ENCODE measurements at places on chromosomes 7 and 10.

- DNase-seq, result no peak
Observed at GRCh38 chr10:22479419-22479818, 134.1 kb downstream of the SPAG6 start.

DNA sequence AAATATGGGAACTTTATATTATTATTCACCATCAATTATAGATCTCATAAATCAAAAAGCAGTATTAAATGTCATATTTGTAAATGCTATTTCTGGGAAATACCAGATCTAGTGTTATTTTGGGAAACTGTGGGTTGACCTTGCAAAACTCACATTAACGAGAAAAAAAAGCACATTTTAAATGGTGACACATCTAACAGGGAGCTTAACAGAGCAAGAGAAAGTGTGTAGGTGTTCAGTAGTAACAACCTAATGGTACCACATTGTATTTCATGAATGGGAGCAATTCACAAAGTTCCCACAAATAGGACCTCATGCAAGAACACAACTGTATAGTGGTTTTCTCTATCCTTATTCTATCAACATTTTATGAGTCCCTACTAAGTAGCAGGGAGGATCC lies 26.2 kb upstream of the HDAC9 start:
- no peak for DNase-seq

GRCh38 chr7:22688084-22688483 lies 38.9 kb upstream of the IL6 start:
- DNase-seq, result no peak

- DNase-seq, result no peak
Observed at GRCh38 chr10:24884793-24885192, 67.6 kb downstream of the PRTFDC1 start.

DNA sequence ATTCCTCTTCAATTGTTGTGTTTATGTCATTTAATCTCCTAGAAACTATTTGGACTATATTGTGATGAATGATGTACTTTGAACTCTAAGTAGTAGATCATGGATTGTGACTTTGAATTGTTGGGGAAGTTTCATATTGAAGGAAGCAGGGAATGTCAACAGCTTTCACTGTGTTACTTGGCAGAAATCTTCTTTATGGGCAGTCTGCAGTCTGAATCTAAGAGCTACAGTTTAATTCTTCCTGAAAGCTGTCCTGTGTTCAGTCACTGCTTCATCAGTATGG lies 91.6 kb downstream of the PPP1R9A start:
- no peak for DNase-seq

GRCh38 chr10:47379901-47380300 lies 4.2 kb downstream of the ZNF488 start:
- no peak for DNase-seq

DNA sequence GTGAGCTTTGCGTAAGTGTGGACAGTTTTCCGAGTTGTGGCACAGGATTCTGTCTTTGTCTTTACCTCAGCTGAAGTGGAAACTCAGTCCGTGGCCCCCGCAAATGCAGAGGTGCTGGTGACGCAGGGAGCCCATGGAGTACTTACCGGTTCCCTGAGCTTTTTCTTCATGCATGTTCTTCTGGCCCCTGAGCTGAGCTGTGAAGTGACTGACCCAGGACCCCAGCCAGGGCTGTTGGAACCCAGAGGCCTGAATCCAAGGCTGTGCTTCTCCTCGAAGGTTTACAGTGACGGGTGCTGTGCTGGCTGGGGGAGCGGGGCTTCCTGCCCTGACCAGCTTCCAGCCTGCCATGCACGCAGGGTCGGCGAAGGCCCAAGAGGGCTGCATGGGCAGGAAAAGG lies 223.5 kb downstream of the GLRX3 start:
- DNase-seq, result no peak

DNA sequence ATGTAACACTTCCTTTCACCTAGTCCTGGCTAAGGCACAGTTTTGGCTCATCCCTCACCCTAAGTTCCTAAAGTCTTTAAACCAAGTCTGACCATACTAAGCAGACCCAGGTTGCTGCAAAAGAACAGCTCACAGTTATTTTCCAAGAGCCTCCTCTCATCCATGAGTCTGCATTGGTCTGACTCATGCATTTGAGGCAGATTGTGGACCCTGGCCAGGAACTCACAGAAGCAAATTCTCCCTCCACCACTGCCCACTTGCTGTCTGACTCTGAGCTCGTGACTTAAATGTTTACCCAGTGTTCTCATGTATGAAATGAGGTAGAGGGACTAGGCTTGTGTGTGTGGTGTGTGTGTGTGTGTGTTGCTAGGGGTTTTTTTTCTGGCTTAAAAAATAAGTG lies 1272.8 kb downstream of the TYW1 start:
- no peak for DNase-seq

DNA sequence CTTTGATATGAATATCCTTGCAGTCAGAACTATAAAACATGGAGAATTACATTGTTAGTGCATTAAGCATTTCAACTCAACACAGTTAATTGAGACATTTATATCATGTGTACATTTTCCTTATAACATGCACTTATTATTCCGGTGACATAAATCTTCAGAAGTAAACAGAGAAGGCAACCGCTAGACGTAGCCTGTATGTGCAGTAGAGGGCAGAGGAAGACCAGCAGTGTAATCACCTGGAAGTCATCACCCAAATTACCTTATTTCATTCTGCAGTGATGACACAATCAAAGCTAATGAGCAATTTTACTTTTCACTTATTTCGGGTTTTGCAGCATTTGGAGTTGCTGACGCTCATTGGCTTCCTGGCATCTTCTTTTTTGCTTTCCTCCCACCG lies 394.6 kb downstream of the SDK1 start:
- peak; percentile 18 for DNase-seq

GRCh38 chr10:100739517-100740368 lies 5.6 kb upstream of the PAX2 start:
- DNase-seq, result no peak

DNA sequence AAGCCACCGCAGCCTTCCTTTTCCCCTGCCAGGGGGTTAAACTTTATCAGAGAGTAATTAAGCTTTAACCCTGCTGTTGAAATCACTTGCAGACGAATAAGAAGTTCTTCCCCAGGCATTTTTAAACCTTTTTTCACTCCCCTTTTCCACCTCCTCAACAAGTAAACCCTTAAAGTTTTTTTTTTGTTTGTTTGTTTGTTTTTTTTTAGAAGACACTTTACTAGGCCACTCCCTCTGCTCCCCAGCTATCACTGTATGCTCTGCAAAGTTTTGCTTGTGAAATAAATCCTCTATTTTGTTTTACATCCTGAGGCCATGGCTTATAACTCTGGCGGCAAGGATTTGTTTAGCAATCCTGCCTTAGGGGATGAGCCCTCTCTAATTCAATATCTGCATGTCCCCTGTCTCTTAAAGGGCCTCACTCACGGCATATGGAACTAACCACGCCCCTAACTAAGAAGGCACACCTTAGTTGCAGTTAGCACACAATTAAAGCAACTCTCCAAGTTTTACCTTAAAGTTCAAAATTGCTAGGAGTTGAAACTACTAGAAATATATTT lies 1354.7 kb upstream of the LRRTM3 start:
- no peak for DNase-seq

All from LNCaP clone FGC (cell line).